Amniotic stem cell (primary cell): ENCODE measurements at places on chromosomes 6 and 20.

DNA sequence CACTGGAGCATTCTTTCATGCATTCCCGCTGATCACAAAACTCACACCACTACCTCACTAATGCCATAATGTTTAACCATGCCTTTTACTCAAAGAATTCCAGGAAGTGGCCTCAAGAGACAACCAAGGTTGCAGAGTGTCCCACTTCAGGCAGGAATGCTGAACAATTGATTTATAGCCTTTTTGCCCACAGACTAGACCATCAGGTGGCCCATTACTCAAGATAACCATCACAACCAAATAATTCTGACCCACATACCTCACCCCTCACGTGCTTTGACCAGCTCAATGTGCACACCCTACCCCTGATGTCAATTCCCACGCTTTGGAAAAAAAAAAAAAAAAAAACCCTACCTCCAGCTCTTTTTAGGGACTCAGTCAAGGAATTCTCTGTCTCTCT, 220.6 kb upstream of the UFL1 start:
- DNase-seq: no peak

- no peak for DNase-seq
Observed at GRCh38 chr6:41161851-41162552, 914 bp downstream of the TREM2 start.

DNA sequence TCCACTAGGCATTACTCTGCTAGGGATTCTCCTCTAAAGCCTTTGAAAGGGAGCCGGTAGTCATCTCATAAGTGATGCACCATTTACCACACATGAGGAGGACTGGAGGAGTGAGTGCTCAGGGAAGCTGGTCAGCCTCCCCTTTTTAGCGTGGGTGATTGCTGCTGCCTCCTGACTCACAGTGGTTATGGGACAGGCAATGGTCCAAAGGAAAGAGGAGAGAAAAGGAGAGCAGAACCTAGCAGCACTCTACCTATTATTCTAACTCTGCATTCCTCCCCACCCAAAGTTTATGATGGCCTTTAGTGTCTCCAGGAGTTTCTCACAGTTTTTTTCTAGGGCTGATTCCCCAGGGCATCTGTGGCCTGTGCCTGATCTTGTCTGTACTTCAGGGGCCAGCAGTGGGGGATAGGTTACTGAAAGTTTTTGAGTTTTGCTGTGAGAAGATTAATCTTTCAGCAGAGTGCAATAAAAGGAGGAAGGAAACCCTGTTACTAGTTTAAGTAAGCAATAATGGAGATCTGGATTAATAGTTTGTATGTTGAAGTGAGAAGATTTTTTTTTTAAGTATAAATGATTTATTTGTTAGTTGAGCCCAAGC, 36.4 kb upstream of the GCLC start:
- DNase-seq: peak; percentile 33

DNA sequence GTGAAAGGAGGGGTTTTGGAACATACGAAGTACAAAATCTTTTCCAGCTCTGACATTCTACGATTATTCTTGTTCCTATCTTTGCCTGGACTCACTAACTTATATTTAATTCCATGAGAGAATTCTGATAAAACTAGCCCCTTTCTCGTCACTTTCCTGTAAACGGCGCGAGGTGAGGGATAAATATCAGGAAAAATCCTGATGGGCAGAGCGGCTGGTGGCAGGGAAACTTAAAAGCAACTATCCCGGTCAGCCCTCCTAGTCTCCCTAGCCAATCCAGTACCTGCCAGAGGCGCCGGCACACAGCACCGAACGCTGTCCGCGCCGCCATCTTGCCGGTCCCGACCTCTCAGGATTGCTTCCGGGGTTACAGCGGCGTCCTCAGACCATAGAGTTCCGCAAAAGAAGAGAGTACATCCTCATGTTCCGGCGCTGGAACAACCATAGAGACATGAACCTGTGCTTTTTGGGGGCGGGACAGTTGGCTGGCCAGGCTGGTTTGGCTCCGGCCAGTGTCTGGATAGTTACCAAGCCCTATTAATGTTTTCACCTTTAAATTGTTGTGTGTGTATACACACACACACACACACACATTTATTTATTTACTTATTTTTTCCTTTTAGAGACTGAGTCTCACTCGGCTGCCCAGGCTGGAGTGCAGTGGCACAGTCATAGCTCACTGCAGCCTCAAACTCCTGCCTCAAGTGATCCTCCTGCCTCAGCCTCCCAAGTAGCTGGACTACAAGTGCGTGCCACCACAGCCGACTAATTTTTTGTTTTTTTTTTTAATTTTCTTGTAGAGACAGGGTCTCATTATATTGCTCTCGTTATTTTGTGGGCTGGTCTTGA, at the start of gene MRPS10:
MRPS10 (minus strand) TSS at position 343 of the 849 bp plus-strand sequence; CDS start at position 331, 12 bp downstream.
- DNase-seq: peak; percentile 93

DNA sequence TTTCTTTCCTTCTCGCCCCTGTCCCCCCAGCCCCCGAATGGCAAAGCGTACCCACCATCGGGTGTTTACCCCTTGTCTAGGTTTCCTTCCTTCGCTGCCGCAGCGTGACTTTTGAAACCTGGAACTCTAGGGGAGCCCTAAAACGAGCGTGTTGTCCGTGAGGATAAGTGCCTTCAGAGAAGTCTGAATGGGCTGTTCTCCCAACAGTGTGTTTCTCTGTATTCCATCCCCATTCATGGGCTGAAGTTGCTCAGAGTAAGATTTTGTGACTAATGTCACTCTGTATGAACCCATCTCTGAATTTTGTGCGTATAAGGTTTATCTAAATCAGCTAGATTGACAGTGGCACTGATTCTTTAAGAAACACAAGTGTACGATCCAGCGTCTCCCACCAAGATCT, 949 bp downstream of the MACROD2 start:
- no peak for DNase-seq

- no peak for DNase-seq
Observed at GRCh38 chr6:44056392-44057237, 70.6 kb downstream of the MRPL14 start.

DNA sequence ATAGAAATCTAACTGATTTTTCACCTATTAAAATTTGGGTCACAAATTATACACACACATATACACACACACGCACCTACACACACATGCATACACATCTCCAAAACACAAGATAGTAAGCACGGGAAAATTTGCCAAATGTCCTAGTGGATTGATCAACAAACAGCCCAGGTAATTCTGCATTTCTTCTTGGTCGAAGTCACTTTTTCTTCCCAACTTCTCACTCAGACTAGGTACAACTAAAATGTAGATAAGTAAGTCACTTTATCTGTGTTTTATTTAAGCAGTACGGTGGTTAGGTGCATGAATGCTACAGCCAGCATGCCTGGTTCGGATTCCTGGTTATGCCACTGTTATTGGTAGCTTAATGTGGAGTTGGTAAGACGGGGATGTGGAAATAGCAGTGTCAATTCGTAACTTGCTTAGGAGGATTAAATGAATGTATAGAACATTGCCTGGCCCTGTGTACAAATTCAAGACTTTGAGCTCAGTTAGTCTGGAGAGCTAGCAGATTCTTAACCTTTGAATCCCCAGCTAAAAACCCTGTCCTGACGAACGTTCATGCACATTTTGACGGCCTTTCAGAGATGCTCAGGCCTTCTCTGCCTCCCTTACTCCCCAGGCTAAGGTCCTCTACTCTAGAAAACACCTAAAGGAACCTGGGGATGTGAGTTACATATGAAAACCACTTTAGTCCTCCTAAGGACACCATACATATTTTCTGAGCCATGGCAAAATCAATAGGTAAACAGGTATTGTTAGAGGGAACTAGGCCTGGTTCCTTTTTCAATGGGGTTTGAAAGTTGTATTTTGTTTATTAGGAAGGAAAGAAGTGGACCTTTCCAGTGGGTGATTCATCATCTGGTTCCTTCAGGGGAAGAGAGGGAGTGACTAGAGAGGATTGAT, 50.9 kb downstream of the CYP24A1 start:
- no peak for DNase-seq
